ENCODE measurements at places on chromosomes 3 and 15. TPM values are rescaled to one million over a fixed set of nuclear protein-coding genes. Genes with fewer than 3 reads are reported as not detected.

Gene ZNF502
- 5.2 TPM for total RNA-seq

Gene LRRIQ4
- total RNA-seq, result 0.06 TPM

Gene SCG3
- total RNA-seq, result not detected

Gene LRTM1
- not detected for total RNA-seq

Gene TM4SF18
- 2.7 TPM for total RNA-seq

Gene PLA2G4D
- total RNA-seq, result not detected

Gene ZNF592
- 3.3 TPM for total RNA-seq

Gene HCN4
- total RNA-seq, result not detected

Gene C3orf49
- not detected for total RNA-seq

Gene MAGI1
- 10.6 TPM for total RNA-seq

Gene ELL3
- 3.4 TPM for total RNA-seq

Gene BMF
- total RNA-seq, result 3.2 TPM

Gene SAMMSON
- not detected for total RNA-seq

Gene GPR27
- 0.13 TPM for total RNA-seq

Gene CCDC54
- total RNA-seq, result not detected

Gene A4GNT
- not detected for total RNA-seq

Gene UPK1B
- total RNA-seq, result 0.40 TPM

Gene CCDC39
- 0.12 TPM for total RNA-seq

Gene SCN11A
- 0.13 TPM for total RNA-seq

Gene SEMA5B
- total RNA-seq, result 3.6 TPM

Gene HGD
- 0.19 TPM for total RNA-seq

Gene CPLX3
- not detected for total RNA-seq

Gene DUOX2
- not detected for total RNA-seq

Gene ADAMTS7
- total RNA-seq, result 8.7 TPM

Gene DALRD3
- total RNA-seq, result 55.8 TPM

Gene GOLGA6L4
- total RNA-seq, result 1.4 TPM

Gene KLHL6
- 0.26 TPM for total RNA-seq

Gene MCTP2
- total RNA-seq, result 1.2 TPM

Gene ERC2
- total RNA-seq, result 0.53 TPM

Gene ZNF80
- not detected for total RNA-seq

Gene NUDT16
- total RNA-seq, result 14.3 TPM

Gene CFAP92
- not detected for total RNA-seq

Gene CRELD1
- total RNA-seq, result 25.4 TPM

Gene TICRR
- 1.2 TPM for total RNA-seq

Gene FAM107A
- total RNA-seq, result 0.99 TPM
